ENCODE measurements at places on chromosomes 3 and 15. TPM values are rescaled to one million over a fixed set of nuclear protein-coding genes. Genes with fewer than 3 reads are reported as not detected.
A peak's percentile ranks its signal among the peaks of the same experiment; 100 is the strongest.

DNA sequence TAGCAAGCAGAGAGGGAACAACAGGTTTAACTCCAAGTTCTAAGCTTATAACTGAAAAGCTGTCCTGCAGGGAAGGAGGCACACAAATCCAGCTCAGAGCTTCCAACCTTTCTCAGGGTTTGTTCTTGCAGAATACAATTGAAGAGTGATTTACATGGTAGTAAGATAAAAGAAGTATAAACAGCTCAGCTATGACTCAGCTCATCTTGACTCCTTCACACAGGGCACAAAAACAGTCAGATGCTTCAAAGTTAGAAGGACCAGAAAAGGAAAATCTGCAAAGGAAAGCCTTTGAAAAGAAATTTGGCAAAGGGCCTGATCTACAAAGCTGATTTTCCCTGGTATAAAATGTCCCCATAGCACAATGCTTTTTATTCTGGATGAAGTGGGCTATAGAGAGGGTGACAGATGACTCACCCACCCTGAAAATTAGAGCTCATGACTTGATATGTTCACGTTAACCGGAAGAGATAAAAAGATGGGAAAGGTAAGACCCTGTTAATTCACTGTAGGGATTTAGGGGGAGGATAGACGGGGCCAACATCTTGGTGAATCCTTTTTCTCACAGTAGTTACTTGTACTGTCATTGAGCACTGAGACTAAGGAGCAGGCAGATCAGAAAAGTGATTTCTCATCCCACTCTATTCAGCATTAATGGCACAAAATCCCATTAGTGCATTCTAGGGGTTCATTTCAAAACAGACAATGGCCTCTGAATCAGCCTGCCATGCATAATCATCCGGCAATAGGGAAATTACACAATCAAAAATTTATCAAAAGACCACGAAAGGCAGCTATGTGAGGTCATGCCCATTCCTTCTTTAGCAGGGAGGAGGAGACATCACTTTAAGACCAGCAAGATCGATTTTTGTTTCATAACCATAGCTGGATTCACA is 143.5 kb downstream of the GAP43 start:
- DNase-seq: peak; percentile 83

DNA sequence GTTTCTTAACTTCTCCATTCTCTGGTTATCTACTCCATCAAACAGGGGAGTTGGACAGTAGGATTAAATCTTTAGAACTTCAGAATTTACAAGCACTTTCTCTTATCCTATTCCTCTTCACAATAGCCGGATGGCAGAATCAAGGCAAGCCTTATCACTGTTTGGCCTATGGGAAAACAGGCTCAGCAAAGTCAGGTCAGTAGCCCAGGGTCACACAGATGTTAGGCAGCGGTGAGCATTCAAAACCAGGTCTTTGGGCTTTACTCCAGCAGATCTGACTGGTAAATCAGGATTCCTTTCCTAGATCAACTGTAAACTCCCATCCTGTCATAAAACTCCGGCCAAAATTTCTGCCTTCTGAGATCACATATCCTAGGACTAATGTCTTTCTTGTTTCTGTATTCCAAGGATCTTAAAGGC is 258.4 kb downstream of the OPA1 start:
- DNase-seq: no peak

PLSCR2 gene
- total RNA-seq: not detected

DOCK3 gene
- total RNA-seq: 0.36 TPM

GRCh38 chr3:195319060-195319459 is 48.1 kb upstream of the XXYLT1 start:
- DNase-seq: no peak

GUCA1C gene
- not detected for total RNA-seq
